ENCODE measurements at places on chromosomes 2 and 18.
A peak's percentile ranks its signal among the peaks of the same experiment; 100 is the strongest.

DNA sequence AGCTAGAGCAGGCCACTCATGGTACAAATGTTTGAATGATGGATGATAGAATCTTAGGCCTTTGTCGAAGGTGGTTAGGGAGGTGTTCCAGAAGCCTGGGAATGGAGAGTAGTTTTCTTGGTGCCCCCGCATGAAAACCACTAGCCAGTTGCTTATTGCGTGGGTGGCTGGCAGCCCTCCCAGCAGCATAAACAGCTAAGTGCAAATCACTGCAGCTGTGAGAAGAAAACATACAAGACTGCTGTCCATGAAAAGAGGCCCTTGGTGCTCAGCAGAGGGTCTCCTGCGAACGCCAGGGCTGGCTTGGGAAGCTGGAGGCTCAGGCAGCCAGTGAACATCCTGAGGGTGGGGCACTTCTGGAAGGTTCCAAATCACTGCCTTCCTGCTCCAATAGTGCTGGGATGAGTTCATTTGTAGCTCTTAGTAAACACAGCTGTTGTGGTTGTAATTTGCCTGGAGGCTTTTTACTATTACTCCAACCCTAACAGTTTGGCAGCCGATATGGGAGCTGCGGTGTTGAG lies 118.8 kb downstream of the MGAT5 start:
- DNase-seq = peak; percentile 67

DNA sequence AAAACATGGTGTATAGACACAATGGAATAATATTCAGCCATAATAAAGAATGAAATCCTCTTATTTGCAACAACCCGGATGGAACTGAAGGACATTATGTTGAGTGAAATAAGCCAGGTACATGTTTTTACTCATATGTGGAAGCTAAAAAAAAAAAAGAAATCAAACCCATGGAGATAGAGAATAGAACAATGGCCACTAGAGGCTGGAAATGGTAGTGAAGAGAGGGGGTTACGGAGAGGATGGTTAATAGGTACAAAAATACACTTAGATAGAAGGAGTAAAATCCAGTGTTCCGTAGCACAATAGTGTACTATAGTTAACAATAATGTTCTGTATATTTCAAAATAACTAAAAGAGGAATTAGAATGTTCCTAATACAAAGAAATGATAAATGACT lies 12.8 kb upstream of the KIAA2012 start:
- DNase-seq = no peak

GRCh38 chr2:219408204-219408603 lies 10.0 kb upstream of the DES start:
- no peak for DNase-seq

- DNase-seq = no peak
These were observed 234.5 kb downstream of the PARD3B start for GRCh38 chr2:204779771-204780170.

DNA sequence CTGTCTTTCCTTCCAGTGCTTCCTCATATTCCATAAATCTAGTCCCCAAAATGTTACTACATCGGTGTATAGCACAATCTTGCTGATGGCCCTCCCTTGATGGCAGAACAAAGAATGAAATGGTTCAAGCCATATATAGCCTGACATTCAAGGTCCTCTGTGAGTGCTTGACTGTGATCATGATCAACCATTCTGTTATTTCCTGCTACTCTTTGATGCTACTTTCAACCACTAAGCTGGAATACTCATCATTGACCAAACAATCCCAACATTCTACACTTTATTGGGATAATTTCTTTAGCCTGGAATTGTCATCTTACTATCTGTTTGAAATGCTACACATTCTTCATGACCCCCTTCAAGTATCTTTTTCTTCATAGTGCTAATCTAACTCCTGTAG lies 633.9 kb downstream of the PLCL1 start:
- DNase-seq = no peak

- no peak for DNase-seq
These were observed 19.9 kb downstream of the PTH2R start for GRCh38 chr2:208426412-208427045.

DNA sequence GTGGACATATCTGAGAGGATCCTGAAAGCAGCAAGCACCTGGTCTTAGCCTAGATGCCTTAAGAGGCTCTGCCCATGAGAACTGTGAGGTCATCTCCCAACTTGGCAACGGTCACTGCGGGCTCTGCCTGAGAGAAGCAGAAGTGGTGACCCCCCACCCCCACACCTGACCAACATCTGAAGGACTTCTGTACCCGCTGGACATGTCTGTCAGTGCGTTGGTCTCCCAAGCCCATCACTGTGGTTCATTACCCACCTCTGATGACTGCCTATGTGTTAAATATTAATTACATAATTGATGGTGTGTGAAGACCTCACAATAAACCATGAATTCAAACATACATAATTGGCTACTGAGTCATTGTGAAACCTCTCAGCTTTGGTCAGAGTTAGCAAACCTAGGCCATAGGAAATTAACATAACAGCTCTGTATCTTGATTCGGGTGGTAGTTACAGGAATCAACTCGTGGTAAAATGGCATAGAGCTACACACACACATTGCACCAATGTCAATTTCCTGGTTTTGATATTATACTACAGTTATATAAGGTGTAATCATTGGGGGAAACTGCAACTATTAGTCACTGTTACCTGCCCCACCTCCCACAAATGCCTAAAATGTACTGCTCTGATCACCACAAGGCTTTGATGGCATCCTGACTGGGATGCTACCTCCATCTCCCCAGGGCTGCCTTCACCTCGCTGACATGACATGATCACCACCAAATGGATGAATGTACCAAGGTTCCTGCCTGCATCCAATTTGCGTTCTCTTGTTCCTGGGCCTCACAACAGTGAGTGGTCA lies 4.3 kb upstream of the GALNT1 start:
- DNase-seq = peak; percentile 100

DNA sequence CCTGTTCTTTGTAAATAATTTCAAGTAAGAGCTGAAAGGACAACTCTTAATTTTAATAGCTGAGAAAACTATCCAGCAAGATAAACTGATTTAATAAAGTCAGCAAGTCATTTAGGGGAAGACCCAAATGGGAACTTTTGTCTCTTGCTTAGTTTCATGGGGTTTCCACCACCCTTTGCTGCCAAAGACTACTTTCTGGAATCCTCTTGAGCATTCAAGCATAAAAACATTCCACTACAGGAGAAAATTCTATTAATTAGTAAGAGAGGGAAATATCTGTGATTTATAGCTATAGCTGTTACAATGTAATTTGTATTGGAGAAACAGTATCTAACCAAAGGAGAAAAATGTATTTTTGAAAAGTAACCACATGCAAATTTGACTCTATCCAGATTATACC lies 20.6 kb downstream of the EFEMP1 start:
- DNase-seq = peak; percentile 88

GRCh38 chr18:50578030-50578429 lies 18.1 kb downstream of the MAPK4 start:
- DNase-seq = no peak

GRCh38 chr2:213087040-213087439 lies 64.4 kb downstream of the IKZF2 start:
- DNase-seq = no peak

DNA sequence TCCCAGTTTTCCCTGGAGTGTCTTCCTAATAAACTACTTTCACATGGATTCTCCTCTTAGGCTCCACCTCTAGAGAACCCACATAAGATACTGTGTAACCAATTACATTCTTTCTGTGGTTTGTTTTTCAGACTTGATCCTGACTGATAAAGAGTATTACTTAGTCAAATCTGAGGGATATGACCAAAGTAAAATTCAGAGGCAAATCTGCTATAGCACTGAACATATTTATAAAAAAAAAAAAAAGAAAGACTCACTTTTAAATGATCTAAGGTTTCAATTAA lies 13.9 kb downstream of the CKAP2L start:
- DNase-seq = peak; percentile 62

DNA sequence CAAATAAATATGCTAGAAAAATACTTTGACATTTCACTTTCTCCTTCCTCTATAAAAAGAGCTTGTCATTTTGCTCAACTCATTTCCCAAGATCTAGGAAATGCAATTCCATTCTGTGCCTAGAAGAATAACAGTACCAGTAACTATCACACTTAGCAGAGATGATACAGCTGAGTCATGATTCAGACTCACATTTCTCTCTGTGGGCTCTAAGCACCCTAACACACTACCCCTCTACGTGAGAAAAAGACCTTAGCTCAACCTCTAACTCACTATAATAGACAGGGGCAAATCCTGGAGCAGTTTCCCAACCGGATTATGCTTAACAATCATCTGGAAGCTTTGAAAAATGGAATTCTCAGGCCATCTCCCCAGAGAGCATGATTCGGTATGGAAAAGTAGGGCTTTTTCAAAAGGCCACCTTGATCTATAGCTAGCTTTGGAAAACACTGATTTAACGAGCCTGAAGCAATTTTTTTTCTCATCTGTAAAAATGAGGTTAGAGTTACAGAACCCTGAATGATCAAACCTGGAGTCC lies 1312.3 kb upstream of the PIK3C3 start:
- DNase-seq = no peak

DNA sequence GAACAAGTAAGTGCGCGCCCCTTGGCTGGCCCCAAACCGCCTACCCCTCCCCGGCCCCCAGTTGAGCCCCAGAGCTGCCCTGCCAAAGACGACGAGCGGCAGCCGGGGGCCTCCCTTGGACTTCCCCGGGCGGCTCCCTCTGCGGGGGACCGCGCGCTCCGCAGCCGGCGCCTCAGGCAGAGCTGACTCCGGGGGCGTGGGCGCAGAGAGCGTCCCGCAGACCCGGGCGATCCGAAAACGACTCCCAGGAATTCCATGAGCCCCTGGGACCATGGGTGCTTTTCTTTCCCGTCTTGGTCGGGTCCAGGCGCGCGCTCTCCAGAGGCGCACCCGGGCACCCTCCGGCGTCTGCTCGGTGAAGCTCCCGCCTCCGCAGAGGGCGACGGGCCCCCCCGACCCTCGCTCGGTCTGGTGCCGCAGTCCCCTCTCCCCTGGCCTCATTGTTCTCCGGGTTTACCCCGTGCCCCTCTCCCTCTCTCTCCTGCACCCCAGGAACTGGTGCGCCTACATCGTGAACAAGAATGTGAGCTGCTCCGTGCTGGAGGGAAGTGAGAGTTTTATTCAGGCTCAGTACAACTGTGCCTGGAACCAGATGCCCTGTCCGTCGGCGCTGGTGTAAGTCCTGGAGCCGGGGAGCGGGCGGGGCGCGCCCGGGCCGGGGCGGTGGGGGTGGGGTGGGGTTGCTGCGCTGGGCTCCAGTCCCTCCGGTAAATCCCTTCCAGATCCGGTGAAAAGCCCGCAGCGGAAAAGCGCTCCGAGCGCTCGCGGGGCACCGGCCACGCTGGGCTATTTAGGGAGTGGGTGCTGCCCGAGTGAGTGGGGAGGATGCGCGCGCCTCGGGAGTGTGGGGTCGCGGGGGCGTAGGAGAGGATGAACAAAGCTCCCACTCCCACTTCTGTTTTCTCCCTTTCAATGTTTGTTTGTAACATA lies 776 bp downstream of the EMILIN2 start:
- DNase-seq = no peak

DNA sequence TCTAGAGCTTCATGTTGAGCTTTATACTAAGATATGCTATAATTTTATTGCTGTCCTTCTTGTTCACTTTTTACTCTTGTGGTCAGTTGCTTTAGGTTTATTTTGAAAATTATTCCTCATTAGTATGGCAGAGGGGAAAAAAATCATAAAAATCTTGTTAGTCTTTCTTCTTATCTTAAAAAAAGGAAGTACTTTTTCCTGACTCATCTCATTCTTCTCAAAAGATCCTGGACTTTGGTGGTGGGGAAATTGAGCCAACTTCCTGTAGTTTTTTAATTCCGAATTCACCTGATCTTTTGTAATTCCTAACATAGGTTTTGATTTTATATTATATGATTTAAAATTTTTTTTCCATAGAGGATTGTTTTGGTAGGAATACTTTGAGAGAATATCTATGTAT lies 3.8 kb downstream of the SLC4A1AP start:
- DNase-seq = no peak

GRCh38 chr2:134079373-134079772 lies 174.5 kb upstream of the MGAT5 start:
- DNase-seq = no peak

GRCh38 chr18:41703744-41704530 lies 251.1 kb upstream of the PIK3C3 start:
- DNase-seq = peak; percentile 29

- DNase-seq = no peak
These were observed 47.6 kb downstream of the SLC66A2 start for GRCh38 chr18:79903787-79904356.

GRCh38 chr2:23925702-23926289 lies 1.1 kb downstream of the ATAD2B start:
- DNase-seq = peak; percentile 51

- no peak for DNase-seq
These were observed 184.8 kb upstream of the ZEB2 start for GRCh38 chr2:144704709-144705095.

DNA sequence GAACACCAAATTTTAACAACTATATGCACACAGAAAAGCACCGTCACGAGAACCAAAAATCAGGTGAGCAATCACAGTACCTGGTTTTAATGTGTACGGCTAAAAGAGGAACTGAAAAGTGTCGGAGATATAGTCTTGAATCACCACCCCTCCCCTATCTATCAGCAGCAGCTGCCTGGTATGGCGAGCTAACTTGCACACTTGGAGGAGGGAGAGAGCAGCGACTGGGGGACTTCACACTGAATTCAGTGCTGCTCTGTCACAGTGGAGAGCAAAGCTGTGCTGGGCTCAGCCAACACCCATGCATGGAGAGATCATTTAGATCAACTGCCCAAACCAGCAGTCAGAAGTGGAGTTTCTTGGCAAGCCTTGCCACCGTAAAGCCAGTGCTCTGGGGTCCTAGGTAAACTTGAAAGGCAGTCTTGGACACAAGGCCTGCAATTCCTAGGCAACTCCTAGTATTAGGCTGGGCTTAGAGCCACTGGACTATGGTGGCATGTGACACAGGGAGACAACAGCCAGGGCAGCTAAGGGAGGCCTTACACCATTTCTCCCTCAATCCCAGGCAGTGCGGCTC lies 89.2 kb upstream of the CD226 start:
- no peak for DNase-seq

- DNase-seq = no peak
These were observed 73.2 kb downstream of the CERS6 start for GRCh38 chr2:168529054-168529833.

DNA sequence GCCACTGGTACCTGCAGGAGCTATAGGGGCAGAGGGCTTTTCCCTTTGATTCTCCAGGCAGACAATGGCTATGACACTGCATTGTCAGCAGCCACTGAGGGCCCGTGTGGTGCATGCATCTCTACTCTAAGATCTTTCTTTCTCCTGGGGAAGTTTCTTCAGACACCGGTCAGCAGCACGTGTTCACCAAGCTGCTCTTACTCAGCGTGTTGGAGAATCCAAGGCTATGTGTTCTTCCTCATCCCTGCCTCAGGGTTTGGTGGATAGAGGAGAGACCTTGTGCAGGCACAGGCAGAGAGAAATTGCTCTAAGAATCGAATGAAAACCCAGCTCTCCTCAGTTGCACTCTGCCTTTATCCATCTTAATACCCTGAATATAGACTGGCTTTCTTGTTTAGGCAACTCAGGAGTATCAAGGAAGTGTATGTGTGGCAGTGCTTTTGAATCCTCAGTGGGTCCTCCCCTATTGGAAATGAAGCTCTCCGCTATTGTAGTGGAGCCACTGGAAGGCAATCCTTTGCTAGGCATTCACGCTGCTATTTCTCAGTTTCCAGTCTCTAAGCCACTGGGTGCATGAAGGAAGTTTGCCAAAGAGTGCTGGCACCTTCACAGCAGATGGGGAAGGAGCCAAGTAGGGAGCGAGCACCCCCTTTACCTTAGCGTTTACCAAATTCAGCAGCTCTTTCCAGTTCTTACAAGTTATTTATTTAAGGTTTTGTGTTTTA lies 86.9 kb upstream of the EML6 start:
- DNase-seq = no peak
